Neural progenitor cell (in vitro differentiated cells): ENCODE measurements at places on chromosomes 7 and 10. TPM values are rescaled to one million over a fixed set of nuclear protein-coding genes. Genes with fewer than 3 reads are reported as not detected.

UCN3 gene
- total RNA-seq: not detected in 2 replicates

EPDR1 gene
- 6.8 and 10.6 TPM in 2 replicates for total RNA-seq

TMEM236 gene
- total RNA-seq: 0.06 TPM in 1 of 2 replicates, not detected in the other

CRHR2 gene
- 0.19 TPM in 1 of 2 replicates, not detected in the other for total RNA-seq

VWA2 gene
- total RNA-seq: 0.09 TPM in 1 of 2 replicates, not detected in the other

NAT16 gene
- total RNA-seq: 0.28 TPM in 1 of 2 replicates, not detected in the other

VSIR gene
- 0.46 TPM in 1 of 2 replicates, not detected in the other for total RNA-seq
